ENCODE measurements at places on chromosomes 7 and 10. TPM values are rescaled to one million over a fixed set of nuclear protein-coding genes. Genes with fewer than 3 reads are reported as not detected.

MYPN gene
- not detected for total RNA-seq

CCDC146 gene
- 12.5 TPM for total RNA-seq

NXPH1 gene
- not detected for total RNA-seq

PPRC1 gene
- total RNA-seq: 105 TPM

STOX1 gene
- 4.0 TPM for total RNA-seq

PLCE1 gene
- 5.8 TPM for total RNA-seq

ANKRD30A gene
- total RNA-seq: 0.65 TPM

ELAPOR2 gene
- 19.0 TPM for total RNA-seq

SPDYE11 gene
- total RNA-seq: not detected

All from omental fat pad (tissue), 4 donors.